ENCODE measurements at places on chromosomes 6 and 20.
A peak's percentile ranks its signal among the peaks of the same experiment; 100 is the strongest.

- DNase-seq, result no peak
Measured at GRCh38 chr6:133555685-133556084, 314.5 kb downstream of the EYA4 start.

GRCh38 chr6:6674872-6675271 is 86.4 kb downstream of the LY86 start:
- DNase-seq, result no peak

GRCh38 chr6:135759831-135760230 is 91.7 kb upstream of the PDE7B start:
- DNase-seq, result no peak

DNA sequence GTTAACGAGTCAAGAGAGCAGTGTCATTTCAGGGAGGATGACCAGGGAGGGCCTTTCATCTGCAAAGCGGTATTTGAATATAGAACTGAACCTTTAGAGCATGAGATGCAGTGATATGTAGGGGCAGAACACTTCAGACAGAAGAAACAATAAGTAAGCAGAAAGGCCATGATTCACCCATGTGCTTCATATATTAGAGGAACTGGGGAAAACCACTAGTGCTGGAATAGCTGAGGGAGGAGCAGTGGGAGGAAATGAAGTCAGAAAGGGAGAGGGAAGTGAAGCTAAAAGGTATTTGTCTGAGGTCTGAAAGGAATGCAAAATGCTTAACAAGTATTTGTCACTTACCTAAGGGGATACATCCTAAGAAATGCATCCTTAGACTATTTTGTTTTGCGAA is 391.2 kb downstream of the ADGRB3 start:
- DNase-seq, result no peak

- DNase-seq, result no peak
Measured at GRCh38 chr6:65557224-65557623, 149.8 kb downstream of the EYS start.

DNA sequence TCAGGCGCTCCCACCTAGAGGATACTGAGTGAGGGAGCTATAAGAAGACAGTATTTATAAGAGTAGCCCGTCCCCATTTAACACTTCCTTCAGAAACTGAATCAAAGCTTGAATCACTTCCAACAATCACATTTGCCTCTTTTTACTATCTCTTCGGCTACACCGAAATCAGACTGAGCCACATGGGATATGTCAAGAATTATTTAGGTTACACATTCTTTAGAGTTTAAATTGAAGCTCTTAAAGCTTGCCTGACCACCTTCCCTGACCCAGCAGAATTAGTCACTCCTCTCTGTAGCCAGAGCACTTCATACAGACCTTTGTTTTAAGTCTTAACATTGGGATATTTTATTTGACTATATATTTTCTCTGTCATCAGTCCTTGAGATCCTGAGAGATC is 163.7 kb downstream of the MAFB start:
- DNase-seq, result no peak

DNA sequence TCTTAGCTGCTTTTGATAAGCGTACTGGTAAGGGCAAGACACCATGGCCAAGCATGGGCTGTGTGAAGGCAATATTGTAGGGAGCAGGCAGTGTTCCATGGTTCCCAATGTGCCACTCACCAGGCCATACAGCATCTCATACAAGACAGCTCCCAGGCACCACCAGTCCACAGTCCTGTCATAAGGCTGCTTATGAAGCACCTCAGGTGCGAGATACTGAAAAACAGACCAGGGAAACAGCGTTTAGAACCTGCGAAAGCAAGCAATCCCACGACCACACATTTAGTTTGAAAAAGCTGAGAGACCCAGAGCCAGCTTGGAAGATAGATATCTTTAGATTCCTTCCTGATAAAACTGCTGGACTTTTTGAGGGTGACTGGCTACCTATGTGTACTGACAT is 119.1 kb upstream of the SLC2A12 start:
- DNase-seq, result no peak

- no peak for DNase-seq
Measured at GRCh38 chr20:38202153-38202981, 37.3 kb upstream of the TGM2 start.

DNA sequence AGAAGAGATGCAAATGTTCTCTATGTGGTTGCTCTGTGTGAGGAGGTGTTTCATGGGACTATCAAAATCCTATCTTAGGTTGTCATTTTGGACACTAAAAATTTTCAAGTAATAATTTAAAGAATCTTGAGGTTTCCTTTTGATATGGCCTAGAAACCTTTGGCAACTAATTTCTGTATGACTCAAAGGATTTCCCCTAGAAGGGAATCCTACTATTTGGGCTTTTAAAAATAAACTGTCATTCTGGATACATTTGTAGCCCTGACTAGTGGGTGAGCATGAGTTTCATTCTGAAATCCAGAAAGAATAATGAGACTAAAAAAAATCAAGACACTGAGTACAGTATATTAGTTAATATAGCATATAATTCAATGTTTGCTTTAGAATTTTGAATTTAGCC is 25.5 kb upstream of the RAB23 start:
- DNase-seq, result no peak

DNA sequence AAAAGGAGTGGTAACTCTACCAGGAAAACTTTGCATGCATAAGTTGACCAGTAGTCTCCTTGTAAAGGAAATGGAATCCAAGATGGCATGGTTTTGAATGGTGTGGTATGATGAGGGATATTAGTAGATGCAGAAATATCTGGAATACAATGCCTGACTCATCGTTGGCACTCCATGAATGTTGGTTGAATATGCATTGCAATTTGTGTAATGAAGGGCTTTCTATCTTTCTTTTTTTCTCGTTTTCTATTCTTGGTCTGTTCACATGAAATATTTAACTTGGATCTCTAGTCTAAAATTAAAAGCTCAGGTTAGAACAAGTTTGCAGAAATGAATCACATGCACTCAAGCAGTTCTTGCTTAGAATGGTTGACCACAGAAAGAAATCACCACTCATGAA is 277.3 kb upstream of the PRND start:
- no peak for DNase-seq

- DNase-seq, result no peak
Measured at GRCh38 chr6:53615633-53616449, 49.7 kb downstream of the KLHL31 start.

- DNase-seq, result no peak
Measured at GRCh38 chr6:53805725-53806124, 10.9 kb downstream of the LRRC1 start.

GRCh38 chr20:56630506-56631317 is 1.6 kb downstream of the TFAP2C start:
- DNase-seq, result no peak

DNA sequence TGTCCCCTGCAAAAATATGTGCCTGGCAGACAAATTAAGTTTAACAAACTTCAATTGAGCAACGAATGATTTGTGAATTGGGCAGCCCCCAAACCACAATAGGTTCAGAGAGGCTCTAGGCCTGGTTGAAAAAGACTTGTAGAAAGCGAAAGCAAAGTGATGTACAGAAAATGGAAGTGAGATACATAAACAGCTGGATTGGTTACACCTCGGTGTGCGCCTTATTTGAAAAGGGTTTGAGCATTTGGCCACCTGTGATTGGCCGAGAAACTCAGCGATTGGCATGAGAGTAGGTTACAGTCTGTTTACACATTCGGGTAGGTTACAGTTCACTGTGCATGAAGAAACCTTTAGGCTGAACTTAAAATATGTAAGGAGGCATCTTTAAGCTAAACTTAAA is 136.9 kb downstream of the CD83 start:
- DNase-seq, result no peak

DNA sequence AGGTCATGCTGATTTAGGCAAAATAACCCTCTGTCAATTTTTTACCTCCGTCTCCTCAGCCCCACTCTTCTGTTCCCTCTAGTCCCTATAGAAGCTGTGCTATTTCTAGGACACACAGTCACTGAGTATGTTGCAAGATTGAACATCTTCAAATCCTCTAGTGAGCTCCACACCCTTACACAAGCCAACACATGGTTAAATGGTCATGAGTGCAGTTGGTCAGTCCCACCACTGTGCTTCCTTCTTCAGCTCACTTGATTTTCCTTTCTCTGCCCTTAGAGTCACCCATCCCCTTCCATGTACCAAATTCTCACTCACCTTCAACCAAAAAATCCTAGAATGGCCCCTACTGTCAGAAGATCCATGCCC is 48.2 kb upstream of the F13A1 start:
- DNase-seq, result no peak

- DNase-seq, result peak; percentile 81
Measured at GRCh38 chr6:27687154-27688013, 214.5 kb upstream of the ZNF184 start.

GRCh38 chr6:44985006-44985405 is 343.1 kb upstream of the RUNX2 start:
- no peak for DNase-seq

Measured in stimulated activated CD8-positive, alpha-beta memory T cell treated with anti-CD3 and anti-CD28 coated beads, Interleukin-7, amount 100 ng/mL, for 48 hours (primary cell).